ENCODE measurements at places on chromosomes 1 and 21.

GRCh38 chr21:37006486-37007291 is at the start of gene RIPPLY3:
TSS of gene RIPPLY3 (plus strand) at chr21:37006702. CDS start at chr21:37006773, 71 bp downstream.
- peak; percentile 4 for DNase-seq

- no peak for DNase-seq
Observed at GRCh38 chr1:181508486-181509165, 25.3 kb downstream of the CACNA1E start.

DNA sequence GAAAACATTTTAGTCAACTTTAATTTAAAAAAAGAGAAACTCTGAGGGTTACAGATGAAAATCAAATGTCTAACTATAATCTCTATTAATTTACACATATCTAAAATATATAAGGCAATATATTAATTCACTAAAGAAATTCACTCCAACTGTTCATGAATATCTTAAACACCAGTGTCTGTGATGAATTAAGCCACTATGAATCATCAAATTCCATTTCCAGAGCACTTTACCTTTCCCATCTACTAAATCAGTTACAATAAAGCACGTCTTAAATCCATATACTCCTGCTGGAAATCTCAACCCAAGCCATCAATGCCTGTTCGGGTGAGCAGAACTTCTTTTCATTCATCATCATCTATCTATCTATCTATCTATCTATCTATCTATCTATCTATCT is 4.3 kb downstream of the TAF5L start:
- DNase-seq: no peak

- DNase-seq: no peak
Observed at GRCh38 chr1:51088474-51088873, 13.6 kb upstream of the C1orf185 start.

- DNase-seq: no peak
Observed at GRCh38 chr1:61490924-61491323, 234.0 kb downstream of the TM2D1 start.

GRCh38 chr1:107874221-107874620 is 90.8 kb downstream of the VAV3 start:
- DNase-seq: no peak

DNA sequence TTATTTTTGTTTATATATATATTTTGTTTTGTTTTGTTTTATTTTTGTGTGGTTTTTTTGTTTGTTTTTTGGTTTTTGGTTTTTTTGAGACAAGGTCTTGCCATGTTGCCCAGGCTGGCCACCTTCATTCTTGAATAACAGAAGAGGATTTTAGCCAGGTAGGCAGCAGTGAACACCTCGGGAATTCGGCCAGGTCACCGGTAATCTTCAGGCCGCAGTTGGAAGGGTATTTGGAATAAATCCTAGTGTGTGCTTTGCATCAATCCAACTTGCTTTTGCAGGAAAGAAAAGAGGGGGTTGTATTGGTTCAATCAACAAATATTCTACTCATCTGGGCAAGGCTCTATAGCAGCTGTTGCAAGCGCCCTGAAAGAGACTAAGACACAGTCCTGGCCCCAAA is 53.9 kb downstream of the MT1HL1 start:
- no peak for DNase-seq

- peak; percentile 50 for DNase-seq
Observed at GRCh38 chr21:31866077-31866511, 6.7 kb upstream of the HUNK start.

DNA sequence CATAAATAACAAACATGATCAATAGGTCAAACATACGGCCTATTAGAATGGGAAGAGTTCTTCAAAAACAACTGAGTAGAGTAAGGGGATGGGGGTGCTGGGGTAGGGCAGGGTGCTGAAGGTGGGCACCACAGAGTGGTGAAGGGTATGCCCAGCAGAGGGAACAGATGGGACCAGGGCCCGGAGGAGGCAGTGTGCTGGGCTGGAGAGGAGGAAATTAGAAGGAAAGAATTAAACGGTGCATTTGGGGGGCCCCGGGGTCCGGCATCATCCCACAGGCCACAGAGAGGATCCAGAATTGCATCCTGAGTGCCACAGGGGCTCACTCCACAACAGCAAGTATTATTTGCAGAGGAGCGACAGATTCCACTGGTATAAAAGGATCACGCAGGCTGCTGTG is 94.5 kb downstream of the GLIS1 start:
- DNase-seq: no peak

GRCh38 chr1:151611288-151611790 is 511 bp upstream of the SNX27 start:
- peak; percentile 25 for DNase-seq

DNA sequence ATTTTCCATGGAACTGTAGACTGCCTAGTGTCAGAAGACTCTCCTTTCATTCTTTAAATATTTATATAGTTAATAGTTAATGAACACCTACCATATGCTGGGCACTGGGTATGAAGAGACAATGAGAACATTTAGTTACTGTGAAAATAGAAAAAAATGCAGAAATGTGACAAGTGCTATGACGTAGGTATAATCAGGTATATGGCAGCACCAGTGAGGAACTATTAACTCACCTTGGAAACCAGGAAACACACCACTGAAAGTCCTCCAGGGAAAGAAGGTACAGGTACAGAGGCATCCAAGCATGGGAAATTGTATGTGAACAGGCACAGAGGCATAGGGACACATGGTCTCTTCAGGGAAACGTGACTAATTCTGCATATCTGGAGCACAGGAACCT is 42.3 kb downstream of the DPT start:
- DNase-seq: no peak

Data from CD4-positive, alpha-beta T cell treated with Interleukin-21 for 1 hour (primary cell).